ENCODE measurements at places on chromosomes 1 and 21.

GRCh38 chr1:224287714-224288113, 42.3 kb downstream of the NVL start:
- no peak for DNase-seq

DNA sequence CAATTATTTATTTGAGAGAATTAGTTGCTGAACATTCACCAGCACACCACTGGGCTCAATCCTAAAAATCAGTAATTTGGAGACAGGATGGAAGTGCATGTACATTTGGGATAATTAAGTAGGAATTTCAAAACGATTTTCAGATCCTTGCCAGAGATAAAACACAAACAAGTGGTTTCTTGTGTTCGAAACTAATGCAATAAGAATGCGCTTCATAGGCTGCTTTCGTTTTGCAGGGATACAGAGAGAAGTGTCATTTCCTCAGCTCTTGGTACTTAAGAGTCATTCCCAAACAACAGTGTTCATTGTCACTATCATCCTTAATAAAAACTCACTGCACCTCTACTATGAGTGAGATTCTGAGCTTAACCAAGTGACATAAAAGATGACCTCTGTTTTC, 20.6 kb upstream of the USP24 start:
- DNase-seq: no peak

DNA sequence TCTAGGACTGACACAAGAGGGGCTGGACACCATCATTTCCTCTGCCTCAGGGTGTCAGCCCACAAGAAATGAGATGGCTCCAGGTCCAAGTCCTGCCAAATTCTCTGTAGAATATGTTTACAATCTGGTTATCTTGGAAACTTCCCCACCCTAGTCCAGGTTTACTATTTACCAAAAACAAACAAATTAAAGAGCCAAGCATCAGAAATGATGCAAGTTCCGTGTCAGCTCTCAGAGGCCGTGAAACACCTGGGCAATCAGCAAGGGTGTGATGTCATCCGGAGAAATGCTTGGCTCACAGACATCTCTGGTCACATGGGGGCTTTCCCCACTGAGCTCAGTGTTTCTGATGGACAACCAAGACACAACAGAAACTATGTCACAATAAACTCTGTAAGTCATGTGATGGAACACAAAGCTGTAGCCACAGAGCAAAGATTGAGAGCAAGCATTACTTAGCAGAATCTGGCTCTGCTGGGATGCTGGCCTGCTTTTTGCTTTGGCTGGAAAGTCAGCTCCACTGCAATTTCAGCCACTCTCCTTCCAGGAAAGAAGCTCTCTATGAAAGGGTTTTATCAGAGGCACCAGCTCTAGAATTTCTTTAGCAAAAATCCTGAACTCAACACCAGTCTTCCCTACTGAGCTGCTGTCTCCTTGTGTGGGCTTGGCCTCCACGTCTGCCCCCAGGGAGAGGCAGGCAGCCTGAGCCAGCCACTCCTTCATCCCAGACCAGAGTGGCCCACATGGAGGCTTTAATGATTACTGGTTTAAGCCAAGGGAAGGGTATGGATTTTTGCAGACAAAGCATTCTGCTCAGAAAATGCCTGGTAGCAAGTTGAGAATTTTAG, 55.9 kb downstream of the NENF start:
- DNase-seq: peak; percentile 40

- no peak for DNase-seq
Measured at GRCh38 chr1:207319199-207319598, 2.3 kb upstream of the CD55 start.

DNA sequence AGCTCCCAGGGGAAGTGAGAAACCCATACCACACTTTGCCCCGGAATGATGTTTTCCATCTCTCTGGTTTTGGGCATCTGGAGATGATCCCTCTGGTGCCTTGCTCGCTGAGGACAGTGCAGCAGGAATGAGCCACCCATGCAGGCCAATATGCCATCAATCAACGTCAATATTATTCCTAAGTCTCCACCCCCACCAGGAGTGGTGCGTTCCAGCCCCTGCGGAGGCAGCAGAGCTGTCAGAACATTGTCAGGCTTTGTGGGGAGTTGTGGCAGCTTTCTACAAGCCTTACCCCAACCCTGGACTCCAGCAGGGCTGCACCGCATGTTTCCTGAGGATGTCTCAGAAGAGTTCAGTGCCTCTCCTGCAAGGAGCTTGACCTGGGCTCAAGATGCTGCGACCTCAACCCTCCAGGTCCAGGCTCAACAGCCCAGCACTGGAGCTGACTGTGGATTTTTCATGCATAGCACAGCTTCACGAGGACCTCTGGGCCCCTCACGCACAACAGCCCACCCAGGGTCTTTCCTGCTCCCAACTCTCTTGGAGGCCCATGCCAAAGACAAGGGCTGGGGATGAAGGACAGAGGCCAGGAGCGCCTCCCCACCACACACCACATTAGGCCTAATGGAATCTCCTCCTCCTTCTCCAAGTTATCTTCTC, 67.5 kb downstream of the PSMG1 start:
- no peak for DNase-seq

GRCh38 chr1:67429528-67430357, 459 bp downstream of the SERBP1 start:
- peak; percentile 61 for DNase-seq

DNA sequence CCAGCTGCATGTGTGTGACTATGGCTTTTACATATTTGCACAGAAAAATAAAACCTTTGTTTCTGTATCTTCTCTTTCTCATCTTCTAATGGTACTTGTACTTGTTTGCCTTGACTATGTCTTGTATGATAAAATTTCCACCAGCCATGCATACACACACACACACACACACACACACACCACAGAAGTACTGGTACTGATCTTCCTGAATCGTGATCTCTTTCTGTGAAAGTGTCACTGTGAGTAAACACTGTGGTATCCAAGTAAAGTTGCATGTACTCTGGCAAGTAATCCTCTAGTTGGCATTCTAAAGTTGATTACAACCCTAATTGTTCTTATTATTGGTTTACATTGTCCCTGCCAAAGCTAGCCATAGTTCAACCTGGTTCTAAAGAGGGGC, 176.7 kb downstream of the CRB1 start:
- DNase-seq: no peak

- DNase-seq: no peak
Measured at GRCh38 chr21:16076465-16076864, 346.7 kb downstream of the USP25 start.

DNA sequence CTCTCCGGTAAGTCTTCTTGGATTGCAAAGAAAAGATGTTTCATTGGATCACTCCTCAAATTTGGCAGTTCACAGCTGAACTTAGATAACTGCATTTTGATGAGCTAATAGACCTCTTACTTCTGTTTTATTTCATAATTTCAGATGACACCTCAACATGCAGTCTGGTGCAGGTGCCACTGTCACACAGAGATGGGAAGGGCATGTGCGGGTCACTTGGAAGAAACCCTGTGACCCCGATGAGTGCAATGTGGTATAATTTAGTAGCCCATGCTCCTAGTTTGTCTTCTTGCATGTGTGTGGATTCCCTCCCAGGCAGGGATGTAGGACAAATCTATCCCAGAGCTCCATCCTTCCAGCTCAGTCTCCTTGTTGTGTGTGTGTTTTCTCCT, 481 bp upstream of the SLAMF1 start:
- no peak for DNase-seq

DNA sequence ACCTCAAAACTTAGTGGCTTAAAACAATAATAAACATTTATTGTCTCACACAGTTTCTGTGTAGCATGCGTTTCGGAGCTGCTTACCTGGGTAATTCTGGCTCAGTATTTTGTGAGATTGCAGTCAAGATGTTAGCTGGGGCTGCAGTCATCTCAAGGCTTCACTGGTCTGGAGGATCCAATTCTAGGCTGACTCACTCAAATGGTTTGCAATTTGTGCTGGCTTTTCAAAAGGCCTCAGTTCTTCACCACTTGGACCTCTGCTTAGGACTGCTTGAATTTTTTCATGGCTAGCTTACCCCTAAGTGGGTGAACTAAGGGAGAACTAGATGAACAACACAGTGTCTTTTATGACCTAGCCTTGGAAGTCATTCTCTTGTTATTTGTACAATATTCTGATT, 21.0 kb downstream of the XPR1 start:
- DNase-seq: no peak

- no peak for DNase-seq
Measured at GRCh38 chr1:78678324-78678723, 28.7 kb downstream of the IFI44 start.

- DNase-seq: no peak
Measured at GRCh38 chr1:41361495-41362356, 492 bp downstream of the FOXO6 start.

GRCh38 chr1:8376358-8376840, 58.5 kb downstream of the SLC45A1 start:
- DNase-seq: no peak

DNA sequence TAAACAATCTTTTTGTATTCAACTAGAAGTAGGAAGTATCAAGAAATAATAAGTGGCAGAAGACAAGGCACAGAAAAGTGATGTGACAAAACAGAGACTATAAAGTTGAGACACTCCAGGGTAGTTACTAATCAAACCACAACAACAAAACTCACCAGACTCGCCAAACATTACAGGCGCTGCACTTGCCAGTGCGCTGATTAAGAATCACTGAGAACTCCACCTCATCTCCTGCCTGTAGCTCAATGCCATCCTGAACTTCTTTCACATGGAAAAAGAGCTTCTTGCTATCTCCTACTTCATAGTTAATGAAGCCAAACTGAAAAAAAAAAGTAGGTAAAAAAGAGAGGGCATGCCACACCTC, 2.8 kb upstream of the NRAS start:
- no peak for DNase-seq

DNA sequence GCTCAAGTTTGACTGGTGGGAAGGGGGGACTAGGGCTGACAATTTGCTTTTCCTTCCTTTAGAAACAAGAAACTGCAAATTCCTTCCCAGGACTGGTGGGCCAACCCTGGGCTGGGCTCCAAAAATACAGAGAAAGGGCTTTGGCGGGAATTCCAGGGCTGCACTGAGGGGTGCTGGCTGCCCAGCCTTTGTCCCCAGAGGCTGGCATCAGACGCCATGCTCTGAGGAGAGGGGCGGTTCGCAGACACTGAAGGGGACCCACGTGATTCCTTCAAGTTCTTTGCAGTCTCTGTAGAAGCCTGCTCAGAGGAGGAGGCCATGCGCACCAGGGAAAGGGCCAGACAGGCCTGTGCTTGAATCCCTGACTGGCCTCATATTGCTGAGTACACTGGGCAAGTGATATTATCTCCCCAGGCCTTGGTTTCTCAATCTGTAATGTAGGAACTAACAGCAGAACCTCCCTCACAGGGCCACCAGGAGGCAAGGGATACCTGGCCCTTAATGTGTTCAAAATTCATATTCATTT, 119.5 kb downstream of the EPHB2 start:
- DNase-seq: no peak

GRCh38 chr1:172699111-172699510, 40.2 kb downstream of the FASLG start:
- DNase-seq: peak; percentile 78
